ENCODE measurements at places on chromosomes 2 and 18.

DNA sequence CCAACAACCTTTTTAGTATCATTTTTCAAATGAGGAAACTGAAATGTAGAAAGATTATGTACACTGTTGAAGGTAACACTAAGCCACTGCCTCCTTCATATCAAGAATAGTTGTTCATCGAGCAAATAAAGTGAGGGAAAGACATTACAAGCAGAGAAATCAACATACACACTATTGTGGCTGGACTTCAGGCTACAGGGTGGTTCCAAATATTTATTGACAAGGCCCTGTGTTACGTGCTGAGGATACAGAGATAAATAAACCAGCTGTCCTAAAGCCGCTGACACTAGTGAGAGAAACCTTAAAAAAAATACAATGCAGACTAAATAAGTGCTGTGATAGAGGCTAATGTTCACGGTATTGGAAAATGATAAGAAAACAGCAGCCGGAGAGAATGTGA is 1.9 kb upstream of the LNPK start:
- DNase-seq = no peak

- no peak for DNase-seq
These were observed 81.9 kb downstream of the NEURL3 start for GRCh38 chr2:96423291-96423690.

- no peak for DNase-seq
These were observed 1568.6 kb upstream of the NXPH2 start for GRCh38 chr2:140348826-140349225.

GRCh38 chr2:39778775-39779340 is at the start of gene THUMPD2:
Gene THUMPD2 (minus strand): TSS chr2:39779258. CDS start chr2:39779239, 19 bp downstream.
- DNase-seq = peak; percentile 76

- no peak for DNase-seq
These were observed 5.3 kb upstream of the PAX3 start for GRCh38 chr2:222303828-222304736.

DNA sequence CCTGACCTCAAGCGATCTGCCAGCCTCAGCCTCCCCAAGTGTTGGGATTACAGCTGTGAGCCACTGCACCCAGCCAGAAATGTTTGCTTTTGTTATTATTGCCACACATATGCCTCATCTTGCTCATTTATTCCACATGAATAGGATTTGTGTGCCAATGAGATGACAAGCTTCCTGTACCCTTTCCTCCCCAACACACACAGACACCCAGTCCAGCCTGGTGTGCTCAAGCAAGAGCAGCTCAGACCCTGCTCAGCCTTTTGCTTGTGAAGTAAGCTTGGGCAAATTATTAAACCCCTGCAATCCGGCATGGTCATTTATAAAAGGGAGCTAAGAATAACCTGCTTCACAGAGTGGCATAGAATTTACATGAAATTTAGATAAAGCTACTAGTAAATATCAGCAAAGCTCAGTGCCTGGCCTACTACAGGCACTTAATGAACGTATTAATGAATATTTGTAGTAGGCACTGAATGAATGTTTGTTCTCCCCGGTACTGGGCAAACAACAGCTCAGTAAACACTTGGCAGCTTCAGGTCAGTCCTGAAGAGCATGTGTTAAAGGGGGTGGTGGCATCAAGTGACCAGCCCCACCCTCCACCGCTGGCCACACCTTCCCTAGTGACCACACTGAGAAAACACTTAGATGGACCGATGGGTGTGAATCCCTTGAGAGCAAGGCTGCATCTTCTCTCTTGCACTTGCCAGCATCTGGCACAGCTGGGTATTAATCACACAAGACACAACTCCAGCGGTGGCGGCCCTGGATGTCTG is 280.2 kb downstream of the SRBD1 start:
- peak; percentile 69 for DNase-seq

- DNase-seq = peak; percentile 86
These were observed 44.5 kb downstream of the EML6 start for GRCh38 chr2:54767921-54768320.

DNA sequence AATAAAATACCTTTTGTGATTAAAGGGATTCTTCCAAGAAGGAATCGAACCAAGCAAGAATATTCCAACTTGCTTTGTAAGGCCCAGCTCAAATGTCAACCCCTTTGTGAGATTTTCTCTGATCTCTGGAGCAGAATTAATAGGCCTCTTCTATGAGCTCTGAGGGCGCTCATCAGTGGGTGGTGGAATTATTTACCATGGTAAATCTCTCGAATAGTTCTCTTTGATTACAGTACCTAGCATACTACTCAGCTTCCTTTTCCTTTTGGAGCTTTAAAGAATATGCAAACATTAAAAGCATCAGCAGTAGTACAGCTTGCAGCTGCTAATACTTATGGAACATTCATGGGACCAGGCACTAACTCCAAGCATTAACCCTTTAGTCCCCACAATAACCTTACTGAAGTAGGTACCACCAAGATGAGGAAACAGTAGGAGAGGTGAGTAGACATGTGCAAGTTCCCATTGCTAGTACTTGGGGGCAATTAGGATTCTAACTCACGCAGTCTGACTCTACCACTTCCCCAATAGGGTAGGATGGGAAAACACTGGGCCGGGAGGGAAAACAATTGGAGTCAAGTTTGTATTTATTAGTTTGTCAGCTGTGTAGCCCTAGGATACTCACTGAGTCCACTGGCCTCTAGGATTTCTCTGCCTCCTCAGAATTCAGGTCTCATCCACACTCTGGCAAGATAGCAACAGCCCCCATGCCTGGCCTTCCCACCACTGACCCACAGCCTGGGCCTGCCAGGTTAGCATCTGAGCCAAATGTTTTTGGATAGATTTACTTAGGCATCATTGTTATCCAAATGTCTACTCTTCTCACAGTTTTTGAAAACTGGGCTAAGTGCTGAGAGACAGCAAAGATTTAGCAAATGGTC is 21.7 kb downstream of the ADD2 start:
- no peak for DNase-seq

DNA sequence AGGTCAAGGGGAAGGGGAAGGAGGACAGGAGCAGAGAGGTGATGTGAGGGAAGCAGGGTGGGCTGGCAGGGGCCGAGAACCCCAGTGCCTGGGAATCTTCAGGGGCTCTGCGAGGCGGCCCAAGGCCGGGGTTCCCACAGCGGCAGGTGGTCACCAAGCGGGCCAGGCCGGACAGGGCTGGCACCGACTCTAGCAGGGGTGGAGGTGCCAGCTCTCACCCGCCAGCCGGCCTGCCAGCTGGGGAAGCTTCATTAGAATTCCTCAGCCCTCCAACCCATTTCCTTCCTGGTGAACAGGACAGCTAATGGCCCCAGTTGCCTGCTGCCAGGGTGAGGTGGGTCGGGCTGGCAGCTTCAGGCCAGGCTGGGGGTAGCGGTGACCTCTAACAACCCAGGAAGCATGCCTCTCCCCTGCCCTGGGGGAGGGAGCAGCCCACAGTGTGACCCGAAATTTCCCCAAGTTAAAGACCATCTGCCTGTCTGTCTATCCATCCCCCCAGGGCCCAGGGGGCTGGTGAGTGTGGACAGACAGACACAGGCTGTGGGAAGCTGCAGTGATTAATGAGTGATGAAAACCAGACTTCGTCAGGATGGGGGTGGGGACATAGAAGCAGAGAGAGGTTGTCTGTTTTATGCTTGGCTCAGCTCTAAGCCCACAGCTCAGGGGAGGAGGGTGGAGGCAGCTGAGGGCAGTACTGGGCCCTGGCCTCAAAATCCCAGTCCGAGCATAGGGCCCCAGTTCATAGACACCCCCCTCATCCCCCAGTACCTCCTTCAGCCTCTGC is 144.1 kb downstream of the ZFP36L2 start:
- peak; percentile 90 for DNase-seq

DNA sequence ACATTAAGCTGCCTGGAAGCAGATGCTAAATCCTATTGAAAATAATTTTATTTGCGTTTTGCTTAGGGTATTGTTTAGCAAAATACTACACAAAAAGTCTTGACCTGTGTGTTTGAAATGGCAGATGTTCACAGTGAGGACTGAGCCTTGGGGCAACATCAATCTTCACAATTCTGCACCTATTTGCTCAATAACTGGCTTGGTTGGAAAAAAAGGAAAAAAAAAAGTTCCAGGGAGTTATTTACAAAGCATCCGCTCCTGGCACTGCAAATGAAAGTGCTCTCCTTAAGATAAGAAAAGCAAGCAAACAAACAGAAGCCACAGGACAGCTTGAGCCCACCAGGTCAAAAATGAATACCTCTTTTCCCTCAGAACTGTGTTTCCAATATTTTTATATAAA is 77.7 kb downstream of the MAP2 start:
- no peak for DNase-seq

DNA sequence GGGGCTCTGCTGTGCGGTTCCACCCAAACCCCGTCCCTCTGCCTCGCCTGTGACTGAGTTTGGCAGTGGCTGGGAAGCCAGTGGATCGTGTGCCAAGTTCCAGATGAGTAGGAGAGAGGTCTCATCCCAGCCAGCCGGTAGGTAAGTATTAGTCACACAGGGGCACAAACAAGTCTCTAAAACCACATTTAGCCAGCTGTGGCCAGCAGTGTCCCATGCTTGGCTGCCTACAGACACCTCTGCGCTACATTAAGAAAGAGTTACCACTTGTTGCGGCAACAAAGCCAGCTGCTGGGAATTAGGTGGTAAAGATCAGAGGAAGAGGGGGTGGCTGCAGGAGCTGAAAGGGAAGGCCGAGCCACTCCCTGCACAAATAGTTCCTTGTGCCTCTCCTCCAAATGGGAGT is 81.2 kb downstream of the GATA6 start:
- no peak for DNase-seq

- no peak for DNase-seq
These were observed 46.5 kb upstream of the MYCN start for GRCh38 chr2:15893689-15894480.

GRCh38 chr2:216837740-216838139 is 22.1 kb downstream of the TNP1 start:
- no peak for DNase-seq

GRCh38 chr2:131556998-131557397 is 29.3 kb downstream of the CCDC74A start:
- DNase-seq = no peak

GRCh38 chr2:213317929-213318328 is 33.7 kb downstream of the SPAG16 start:
- peak; percentile 79 for DNase-seq

GRCh38 chr2:70767079-70767698 is 811 bp downstream of the ADD2 start:
- no peak for DNase-seq

GRCh38 chr2:224263571-224264043 is 138.3 kb downstream of the FAM124B start:
- peak; percentile 44 for DNase-seq

DNA sequence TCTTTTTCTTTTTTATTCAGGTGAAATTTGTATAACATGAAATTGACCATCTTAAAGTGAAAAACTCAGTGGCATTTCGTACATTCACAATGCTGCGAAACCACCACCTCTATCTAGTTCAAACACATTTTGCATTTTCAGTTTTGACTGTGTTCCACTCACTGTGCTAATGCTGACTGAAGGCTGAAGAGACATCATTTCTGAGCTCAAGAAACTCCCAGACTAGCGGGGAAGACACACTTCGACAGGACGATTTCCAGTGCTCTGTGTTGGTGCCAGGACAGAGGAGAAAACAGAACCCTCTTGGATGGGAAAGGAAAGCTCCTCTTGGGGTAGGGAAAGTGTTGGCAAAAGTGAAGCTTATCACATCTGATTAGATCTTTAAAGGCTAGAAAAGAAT is 44.2 kb upstream of the CBLN2 start:
- DNase-seq = no peak
